ENCODE measurements at places on chromosomes 5 and 9. TPM values are rescaled to one million over a fixed set of nuclear protein-coding genes. Genes with fewer than 3 reads are reported as not detected.

The SPINK1 gene
- total RNA-seq: not detected

The COMMD10 gene
- total RNA-seq: 17.9 TPM

The GABRA1 gene
- not detected for total RNA-seq

The NIM1K gene
- 0.26 TPM for total RNA-seq

The RFESD gene
- 5.0 TPM for total RNA-seq

All from PC-9 (cell line).